ENCODE measurements at places on chromosomes 16 and 17.
A peak's percentile ranks its signal among the peaks of the same experiment; 100 is the strongest.

GRCh38 chr17:6528557-6528956, 27.8 kb downstream of the PITPNM3 start:
- DNase-seq = no peak

DNA sequence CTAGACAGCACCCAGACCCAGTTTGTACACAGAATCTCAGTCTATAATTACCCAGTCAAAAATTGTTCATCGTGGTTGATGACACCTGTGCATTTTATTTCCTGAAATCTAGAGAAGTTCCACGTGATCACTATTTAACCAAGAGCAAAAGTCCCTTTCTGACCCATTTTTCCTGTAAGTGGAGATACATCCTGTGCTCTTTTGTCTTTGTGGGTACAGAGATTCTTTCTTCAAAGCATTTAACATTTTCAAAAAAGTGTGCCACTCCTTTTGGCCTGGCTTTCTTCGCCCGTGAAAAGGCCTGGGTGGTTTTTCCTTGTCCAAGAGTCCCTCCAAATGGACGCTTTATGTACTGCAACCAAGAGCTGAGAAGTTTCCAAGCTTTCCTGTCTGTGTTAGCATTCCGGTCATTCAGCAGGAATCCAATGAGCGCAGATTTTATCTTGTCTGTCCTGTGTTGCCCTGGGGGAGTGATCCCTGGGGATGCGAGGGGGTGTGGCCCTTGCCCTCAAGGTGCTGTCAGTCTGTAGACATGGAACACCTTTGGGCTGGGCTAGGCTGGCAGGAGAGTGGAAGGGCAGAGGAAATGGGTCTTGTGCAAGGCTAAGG, 161.1 kb upstream of the CACNG5 start:
- peak; percentile 88 for DNase-seq

DNA sequence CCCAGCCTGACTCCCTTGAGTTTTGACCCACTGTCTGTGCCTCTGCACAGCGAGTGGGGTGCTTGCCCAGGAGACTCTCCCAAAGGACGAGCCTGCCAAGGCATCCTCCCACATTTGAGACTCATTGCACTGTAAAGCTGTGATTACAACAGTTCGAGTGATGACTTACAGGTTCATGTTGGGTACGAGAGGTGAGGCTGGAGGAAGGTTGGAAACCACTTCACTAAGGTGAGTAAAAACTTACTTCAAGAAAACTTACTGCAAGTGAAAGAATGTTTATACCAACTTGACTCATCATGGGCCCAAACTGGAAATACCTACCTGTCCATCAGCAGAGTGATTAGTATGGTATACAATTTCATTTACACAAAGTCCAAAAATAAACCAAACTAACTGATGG, 360.1 kb upstream of the CDH11 start:
- DNase-seq = no peak

- no peak for DNase-seq
These were observed 53.4 kb upstream of the NLK start for GRCh38 chr17:27989046-27989445.

DNA sequence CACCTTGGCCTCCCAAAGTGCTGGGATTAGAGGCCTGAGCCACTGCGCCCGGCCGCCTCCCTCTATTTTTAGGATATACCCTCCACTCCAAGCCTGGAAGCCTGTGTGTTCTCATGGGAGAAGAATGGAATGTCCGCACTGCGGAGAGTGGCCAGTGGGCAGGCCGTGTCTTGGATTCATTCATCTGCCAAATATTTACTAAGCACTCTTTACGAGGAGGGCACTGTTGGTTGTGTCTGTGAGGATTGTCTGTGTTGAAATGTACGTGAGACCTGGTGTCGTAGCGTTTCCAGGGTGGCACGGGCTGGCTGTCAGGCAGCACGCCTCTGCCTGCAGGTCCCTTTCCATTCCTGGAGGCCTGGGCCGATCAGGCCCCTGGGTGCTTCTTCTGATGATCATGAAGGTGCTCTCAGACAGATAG, 19.2 kb downstream of the PGS1 start:
- DNase-seq = peak; percentile 56

DNA sequence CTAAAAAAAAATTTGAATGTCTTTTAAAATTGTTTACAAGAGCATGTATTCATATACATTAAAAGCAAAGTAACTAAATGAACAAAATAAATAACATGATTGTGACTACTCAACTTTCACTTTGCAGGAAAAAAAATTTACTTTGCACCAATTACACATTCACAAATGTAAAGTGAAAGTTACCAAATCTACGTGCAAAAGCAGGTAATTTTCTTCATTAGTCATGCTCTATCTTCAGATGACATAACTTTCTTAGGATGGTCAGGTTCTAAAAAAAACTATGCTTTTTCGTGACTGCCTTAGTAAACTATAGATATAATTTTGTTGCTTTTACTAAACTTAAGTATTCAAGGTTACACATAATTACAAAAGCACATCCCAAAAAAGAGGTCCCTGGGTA, 17.0 kb upstream of the ABCA10 start:
- no peak for DNase-seq

DNA sequence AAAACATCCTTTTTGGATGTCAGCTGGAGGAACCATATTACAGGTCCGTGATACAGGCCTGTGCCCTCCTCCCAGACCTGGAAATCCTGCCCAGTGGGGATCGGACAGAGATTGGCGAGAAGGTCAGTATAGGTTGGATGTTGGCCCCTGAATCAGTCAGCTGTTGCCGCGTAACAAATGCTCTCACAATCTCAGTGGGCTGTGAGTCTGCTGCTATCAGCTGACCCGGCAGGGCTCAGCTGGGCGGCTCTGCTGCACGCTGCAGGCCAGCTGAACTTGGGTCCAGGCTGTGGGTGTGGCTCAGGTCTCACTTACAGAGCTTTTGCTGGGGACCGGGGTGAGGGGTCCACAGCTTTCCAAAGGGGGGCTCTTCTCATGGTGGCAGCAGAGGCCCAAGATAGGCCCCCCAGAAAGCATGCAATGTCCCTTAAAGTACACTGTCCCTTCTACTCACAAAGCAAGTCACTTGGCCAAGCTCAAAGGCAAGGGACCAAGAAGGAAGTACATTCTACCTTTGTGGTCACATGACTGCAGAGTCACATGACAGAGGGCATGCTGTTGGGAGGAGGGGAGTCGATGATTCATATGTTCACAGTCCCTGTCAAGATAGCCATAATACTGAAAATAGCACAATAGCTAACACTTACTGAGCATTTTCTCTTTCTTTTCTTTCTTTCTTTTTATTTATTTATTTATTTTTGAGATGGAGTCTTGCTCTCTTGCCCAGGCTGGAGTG, 134.2 kb downstream of the ABCC1 start:
- DNase-seq = no peak

GRCh38 chr17:78647032-78647431, 69.8 kb upstream of the DNAH17 start:
- DNase-seq = no peak

- DNase-seq = no peak
These were observed 4.3 kb downstream of the IQCK start for GRCh38 chr16:19722269-19722952.

- peak; percentile 84 for DNase-seq
These were observed 196.1 kb downstream of the NTN1 start for GRCh38 chr17:9217151-9218056.

- peak; percentile 68 for DNase-seq
These were observed 80.3 kb downstream of the MRTFB start for GRCh38 chr16:14151256-14152030.

DNA sequence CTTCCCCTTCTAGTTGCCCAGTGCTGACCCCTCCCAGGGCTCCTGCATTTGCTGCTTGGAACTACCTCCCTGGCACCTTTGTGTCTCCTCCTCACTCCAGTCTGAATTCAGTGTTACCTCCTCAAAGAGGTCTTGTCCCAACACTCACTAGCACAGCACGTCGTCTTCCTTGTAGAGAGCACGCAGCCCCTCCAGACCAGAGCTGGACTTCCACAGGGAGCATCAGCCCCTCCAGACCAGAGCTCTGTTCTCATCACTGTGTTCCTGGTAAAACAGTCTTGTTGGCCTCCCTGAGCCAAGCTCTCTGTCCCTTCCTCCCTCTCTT, 27.8 kb upstream of the MGAT5B start:
- no peak for DNase-seq

- DNase-seq = no peak
These were observed 62.8 kb upstream of the GPR139 start for GRCh38 chr16:20136446-20136968.

DNA sequence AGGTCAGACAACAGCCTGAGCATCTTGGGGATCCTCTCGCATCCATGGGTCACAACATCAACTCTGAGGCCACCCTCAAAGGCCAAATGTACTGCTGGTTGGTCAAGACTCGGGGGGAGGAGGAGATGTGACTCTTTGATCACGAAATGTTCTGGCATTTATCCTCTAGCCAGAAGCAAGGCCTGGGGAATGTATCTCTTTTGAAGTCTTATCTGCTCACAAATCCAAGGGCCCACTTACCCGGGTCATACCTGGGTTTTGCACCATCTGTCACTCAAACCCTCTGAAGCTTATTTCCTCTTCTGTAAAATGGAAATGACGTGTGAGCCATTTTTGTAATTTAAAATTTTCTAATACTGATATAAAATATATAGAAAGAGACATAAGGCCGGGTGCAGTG, 13.2 kb downstream of the CA7 start:
- DNase-seq = no peak

DNA sequence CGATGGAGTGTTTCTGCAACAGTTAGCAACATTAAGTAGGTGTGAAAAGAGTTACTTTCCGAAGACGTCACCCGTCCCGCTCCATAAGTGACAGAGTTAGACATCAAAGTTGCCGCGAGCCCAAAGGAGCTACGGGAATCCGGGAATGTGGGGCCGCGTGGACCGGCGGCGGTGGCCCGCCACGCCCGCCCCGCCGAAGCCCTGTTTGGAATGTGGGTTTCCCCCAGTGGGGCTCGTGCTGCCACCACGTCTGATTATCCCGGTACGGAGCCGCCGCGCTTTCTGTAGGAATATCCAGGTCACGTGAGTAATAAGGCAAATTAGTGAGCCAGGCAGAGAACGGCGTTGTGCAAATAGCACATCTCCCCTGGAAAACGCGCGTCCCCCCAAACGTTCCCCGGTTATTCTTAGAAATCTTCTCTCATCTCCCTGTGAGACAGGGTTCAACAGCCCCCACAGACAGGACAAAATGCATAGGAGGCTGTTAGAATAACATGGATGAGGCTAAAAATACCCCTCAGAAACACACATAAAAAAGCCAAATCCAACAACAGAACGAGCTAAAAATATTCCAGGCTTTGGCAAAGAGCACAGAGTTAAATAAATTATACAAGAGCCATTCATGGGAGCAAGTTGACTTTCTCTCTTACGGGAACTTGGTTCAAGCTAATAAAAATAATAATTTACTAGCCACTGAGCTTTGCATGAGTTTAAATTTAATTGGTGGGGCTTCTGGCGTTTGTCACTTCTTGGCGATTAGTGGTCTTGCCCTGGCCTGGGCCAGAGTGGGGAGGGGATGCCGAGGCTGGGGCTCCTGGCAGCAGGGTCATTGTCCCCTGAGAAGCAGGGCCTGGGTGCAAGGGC, 8.6 kb downstream of the BAHCC1 start:
- DNase-seq = no peak

- DNase-seq = no peak
These were observed 60.0 kb downstream of the CRISPLD2 start for GRCh38 chr16:84879569-84880487.

DNA sequence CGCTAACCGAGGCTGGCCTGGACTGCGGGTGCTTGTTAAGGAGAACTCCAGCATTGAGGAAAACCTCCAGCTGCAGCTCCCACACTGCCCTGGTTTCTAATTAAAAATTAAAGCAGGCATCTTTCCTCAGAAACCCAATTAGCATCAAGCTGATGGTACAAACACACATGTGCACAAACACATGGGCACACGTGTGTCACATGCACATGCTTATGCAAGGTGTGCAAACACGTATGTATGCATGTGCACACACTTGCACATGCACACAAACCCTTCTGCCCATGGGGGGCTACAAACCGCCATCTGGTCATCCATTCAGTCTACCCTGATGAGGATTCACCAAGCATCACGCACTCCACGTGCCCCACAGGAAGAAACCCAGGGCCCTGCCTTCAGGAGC, 182.5 kb downstream of the ZNF423 start:
- DNase-seq = no peak

DNA sequence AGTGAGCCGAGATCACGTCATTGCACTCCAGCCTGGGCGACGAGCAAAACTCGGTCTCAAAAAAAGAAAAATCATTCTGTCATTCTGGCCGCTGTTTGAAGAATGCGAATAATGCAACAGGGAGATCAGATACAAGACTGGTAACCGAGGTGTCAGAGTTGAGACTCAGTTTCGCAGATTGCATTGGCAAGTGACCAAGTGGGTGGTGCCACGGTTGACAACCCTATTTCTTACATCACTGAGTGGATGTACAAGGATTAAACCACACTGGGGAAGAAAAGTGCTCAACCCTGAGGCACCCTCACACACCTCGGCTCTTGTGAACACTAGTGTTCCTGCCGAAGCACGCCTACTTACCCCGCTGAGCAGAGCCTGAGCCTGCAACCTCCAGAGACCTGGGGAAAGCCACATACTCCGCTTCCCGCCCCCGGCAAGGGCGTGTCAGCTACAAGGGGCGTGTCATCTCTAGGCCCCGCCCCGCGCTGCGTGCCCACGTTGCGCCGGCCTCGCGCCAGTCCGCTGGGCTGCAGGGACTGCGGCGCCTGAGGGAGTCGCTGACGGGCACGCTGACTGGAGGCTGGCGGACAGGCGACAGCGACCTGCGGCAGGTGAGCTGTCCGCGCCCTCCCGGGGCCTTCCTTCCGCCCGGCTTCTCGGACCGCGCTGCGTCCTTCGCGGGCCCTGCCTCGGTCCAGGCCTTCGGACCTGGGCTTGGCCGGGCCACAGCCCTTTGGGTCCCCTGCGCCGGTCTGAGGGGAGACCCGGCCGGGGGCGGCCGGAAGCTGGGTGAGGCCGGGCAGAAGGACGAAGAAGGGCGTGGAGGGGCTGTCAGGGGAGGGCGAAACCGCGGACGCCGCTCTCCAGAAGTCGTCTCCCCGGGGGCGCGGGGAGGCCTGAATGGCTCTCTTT, at the start of gene HMOX2:
Gene HMOX2 (plus strand): TSS at position 519 of the 909 bp plus-strand sequence. CDS start 29,127 bp downstream, outside the sequence.
- peak; percentile 96 for DNase-seq

DNA sequence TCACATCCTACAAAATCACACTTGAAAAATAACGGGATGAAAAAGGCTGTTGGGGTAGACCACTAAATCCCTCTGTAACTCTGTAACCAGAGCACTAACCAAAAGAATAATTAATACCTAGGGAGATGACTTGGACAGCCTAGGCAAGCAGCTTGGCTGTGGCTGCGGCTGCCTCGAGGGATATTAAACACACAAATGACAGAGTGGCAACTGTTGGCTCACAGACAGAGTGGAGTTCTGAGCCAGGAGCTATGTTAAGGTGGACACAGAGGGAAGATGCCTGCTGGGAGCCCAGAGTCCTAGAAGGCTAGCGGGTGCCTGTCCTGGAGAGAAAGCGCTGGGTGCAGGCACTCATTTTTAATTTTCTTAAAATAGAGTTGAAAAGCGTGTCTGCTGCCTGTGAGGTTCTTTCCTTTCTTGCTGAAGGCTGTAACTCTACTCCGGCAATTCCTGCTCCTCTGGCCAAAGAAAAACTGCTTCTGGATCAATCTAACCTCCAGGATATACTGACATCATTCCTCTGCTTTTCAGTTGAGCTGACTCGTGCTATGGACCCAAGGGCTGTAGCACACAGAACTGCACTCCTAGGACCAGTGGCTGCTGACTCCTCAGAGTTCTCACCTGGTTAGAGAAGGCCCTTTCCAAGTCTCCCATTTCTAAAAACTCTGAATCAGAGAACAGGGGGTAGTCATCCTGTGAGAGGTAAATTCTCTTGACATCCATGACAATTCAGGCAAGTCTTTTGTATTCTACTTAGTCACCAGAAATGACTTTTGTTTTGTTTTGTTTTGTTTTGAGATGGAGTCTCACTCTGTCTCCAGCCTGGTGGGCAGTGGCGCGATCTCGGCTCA, 147.9 kb downstream of the STX8 start:
- DNase-seq = peak; percentile 19

All from adipocyte (in vitro differentiated cells).